ENCODE measurements at places on chromosomes 6 and 20.

- no peak for DNase-seq
Observed at GRCh38 chr20:48096212-48096875, 311.1 kb upstream of the SULF2 start.

DNA sequence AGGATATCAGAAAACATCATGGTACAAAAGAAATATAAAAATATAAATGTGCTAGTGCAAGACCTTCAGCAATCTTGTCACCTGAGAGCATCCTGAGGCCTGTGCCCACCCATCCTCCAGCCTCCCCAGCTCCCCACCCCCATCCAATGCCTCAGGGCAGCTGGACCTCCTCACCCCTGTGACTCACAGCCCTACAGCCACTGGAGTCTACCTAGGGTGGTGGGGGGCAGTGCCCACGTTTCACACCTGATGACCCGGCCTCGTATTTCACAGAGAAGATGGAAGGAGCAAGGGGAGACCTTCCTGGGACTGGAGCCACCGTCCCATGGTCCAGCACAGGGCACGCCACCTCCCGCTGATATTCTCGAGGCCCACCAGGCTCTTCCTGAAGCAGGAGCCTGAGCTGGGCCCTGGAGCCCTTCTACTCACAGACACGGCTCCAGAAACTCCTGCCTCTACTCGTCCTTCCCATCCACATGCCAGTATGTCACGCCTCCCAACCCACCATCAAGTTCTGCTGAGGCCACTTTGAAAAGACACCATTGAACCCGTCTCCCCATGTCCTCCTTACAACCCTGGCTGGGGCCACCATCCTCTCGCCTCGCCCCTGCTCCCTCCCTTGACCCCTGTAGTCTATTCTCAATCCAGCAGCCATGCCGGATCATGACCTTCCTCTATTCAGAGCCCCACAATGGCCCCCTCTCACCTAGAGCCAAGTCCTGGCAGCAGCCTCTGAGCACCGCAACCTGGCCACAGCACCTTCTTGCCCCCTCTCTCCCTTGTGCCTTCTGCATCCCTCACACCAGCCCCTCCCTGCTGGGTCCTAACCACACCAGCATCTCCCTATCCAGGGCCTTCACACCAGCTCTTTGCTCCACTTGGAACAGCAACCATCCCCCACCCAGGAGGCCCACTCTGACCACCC, 13.3 kb downstream of the APMAP start:
- DNase-seq, result no peak

DNA sequence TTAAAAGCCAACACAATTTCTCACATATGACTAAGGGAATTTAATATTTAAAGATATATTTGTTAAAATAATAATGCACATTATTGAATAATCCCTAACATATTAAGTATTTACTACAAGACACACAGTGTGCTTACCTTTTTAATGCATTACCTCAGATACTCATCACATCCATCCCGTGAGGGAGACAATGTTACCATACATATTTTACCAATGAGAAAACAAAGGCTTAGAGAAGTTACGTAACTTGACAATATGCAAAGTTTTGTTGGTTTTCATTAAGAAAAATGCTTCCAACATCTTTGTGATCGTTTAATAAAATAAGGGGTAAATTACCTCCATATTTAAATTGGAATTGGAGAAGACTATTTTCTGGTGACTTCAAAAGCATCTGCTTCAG, 4.3 kb downstream of the IFNGR1 start:
- no peak for DNase-seq

DNA sequence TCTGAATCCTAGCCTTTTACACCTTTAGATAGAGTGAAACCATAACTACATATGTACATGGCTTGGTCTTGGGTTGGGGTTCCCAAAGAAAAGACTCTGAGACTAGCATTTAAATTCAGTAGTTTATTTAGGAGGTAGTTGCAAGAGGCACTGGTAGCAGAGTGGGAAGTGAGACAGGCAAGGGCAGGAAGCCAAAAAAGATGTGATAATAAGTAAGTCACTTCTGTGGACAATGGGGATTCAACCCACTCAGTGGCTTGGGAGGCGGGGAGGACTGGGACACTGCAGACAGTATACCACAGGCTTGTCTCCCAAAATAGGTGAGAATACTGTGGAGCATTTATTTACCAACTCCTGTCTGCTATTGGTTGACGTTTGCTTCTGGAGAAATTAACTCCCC, 131.9 kb downstream of the SLC24A3 start:
- DNase-seq, result no peak

GRCh38 chr6:84249724-84250123, 22.3 kb upstream of the CEP162 start:
- DNase-seq, result peak; percentile 3

- no peak for DNase-seq
Observed at GRCh38 chr6:42250274-42250931, 32.7 kb upstream of the MRPS10 start.

DNA sequence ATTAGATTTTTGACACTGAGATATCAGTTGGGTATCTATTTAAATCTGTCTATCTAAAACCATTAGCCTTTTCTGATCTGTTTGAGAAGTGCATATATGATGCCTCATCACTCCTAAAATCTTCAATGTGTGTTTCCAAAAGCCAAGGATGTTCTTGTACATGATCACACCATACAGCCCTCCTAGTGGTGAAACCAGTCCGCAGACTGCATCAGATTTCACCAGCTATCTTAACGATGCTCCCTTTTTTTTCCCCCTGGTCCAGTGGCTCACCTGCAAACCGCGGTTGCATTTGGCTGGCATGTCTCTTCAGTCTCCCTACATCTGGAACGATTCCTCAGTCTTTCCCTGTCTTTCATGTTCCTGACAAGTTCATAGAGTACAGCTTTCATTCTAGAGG, 4.0 kb downstream of the KIZ start:
- no peak for DNase-seq

DNA sequence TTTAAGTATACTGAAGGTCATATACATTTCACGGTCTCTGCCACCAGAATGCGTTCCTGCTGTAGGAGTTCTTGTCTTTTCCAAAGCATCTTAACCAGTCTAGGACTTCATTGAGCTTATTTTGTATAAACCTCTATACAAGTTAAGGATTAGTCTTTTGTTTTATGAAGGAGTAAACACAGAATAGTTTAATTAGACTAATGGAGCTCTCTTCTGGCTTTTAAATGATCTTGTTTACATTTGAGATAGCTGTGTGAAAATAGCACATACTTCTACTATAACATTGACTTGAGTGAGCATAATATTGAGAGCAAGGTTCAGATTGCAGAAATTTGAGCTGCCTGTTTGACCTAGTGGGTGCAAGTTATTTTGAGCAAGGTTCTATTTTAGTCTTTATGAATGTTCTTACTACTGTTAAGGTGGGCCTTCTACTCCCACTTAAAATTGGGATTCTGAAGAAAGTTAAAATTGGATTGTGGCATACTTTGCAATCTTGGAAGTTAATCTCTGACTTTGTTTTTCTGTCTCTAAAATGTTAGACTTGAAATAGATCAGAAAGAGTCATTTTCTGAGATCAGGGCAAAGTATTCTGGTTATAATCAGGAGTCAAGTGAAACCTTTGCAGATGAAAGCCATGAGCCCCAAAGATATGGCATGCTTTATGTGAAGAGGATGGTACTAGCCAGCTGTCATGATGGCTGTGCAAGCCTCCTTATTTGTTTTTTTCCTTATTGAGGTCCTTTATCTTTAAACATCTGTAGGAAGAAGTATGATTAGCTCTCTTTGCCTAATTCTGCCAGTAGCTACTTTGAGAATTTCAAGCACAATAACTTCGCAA, 41.8 kb downstream of the RPRD1B start:
- no peak for DNase-seq

- DNase-seq, result no peak
Observed at GRCh38 chr20:10558635-10559187, 115.1 kb downstream of the JAG1 start.

- no peak for DNase-seq
Observed at GRCh38 chr6:112013051-112013450, 40.9 kb upstream of the CCN6 start.

GRCh38 chr6:77040568-77041195, 422.6 kb downstream of the HTR1B start:
- no peak for DNase-seq

- DNase-seq, result no peak
Observed at GRCh38 chr6:155378276-155378675, 64.0 kb upstream of the TFB1M start.

- no peak for DNase-seq
Observed at GRCh38 chr6:30837870-30838269, 46.4 kb upstream of the DDR1 start.

GRCh38 chr20:57811374-57812020, 101.7 kb upstream of the PMEPA1 start:
- no peak for DNase-seq

GRCh38 chr6:125631165-125631564, 118.3 kb upstream of the HEY2 start:
- DNase-seq, result no peak

DNA sequence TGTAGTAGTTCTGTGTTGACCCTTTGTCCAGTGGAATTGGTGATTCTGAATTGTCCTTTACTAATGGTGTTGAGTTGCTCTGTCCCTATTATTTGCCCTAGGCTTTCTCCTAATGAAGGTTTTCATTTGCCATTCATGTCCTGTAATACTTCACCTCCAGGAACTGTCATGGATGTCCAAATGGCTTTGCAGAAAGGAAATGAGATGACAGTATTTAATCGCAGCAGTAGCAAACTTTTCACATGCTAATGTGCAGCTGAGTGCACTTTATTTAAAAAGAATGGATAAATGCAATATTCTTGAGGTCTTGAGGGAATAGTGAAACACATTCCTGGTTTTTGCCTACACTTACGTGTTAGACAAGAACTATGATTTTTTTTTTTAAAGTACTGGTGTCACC, 131.4 kb downstream of the SULF2 start:
- DNase-seq, result no peak

DNA sequence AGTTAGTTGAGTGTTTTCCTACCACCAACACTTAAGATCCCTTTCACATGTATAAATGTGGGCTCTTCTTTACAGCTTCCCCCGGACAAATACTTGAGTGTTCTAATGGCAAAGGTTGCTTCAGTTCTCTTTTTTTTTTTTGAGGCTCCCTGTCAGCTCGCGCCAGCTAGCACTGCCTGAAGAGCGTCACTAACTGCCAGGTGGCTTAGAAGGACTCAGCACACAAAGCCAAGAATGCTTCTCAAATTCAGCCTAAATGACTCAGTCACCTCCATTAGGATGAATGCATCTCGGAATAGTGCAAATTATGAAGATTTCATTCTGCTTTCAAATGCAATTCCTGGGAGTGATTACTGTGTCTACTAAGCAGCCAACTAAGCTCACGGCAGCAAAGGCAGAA, 150.7 kb upstream of the BTBD3 start:
- DNase-seq, result no peak

All from NCI-H2081 (cell line).